Astrocyte of the spinal cord (primary cell): ENCODE measurements at places on chromosomes 2 and 18.

GRCh38 chr2:195899226-195899625 is 169.4 kb downstream of the DNAH7 start:
- peak; percentile 22 for DNase-seq

GRCh38 chr2:218870984-218871344 is 9.7 kb upstream of the WNT10A start:
- DNase-seq = no peak

DNA sequence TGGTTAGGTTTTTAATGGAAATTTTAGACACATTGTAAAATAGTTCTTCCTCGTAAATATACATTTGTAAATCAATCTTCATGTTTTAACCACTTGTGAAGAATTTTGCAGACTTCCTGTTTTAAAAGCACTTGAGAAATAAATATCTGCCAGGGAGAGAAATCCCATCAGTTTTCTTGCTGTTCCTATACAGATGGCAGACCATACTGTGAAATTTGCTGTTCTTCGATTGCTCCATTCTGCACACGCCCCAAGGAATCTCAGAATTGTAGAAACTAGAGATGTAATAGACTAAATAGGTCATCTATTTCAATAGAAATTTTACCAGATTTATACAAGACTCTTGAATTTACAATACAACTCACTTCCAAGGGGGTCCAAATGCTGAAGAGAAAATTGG is 75.8 kb upstream of the PIK3C3 start:
- no peak for DNase-seq

DNA sequence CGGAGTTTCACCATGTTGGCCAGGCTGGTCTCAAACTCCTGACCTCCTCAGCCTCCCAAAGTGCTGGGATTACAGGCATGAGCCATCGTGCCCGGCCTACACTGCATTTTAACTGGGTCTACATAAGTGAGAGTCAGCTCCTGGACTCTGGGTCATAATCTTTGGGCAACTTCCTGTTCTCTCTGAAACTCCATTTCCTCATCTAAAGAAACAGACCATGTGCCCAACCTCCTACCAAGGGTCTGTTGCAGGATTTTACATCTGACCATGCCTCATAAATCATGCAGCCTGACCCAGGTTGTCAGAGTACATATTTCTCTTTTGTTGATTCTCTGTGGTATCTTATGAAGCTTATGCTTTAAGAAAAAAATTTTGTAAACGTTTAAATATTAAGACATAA is 280.4 kb downstream of the ALPK2 start:
- DNase-seq = no peak

GRCh38 chr18:61743775-61744531 is 148.9 kb downstream of the RNF152 start:
- DNase-seq = peak; percentile 52
